ENCODE measurements at places on chromosomes 5 and 9.
A peak's percentile ranks its signal among the peaks of the same experiment; 100 is the strongest.

GRCh38 chr9:83401328-83401900 is 136.8 kb downstream of the FRMD3 start:
- DNase-seq, result no peak

GRCh38 chr9:109139851-109140250 is 20.1 kb upstream of the TMEM245 start:
- DNase-seq, result no peak

DNA sequence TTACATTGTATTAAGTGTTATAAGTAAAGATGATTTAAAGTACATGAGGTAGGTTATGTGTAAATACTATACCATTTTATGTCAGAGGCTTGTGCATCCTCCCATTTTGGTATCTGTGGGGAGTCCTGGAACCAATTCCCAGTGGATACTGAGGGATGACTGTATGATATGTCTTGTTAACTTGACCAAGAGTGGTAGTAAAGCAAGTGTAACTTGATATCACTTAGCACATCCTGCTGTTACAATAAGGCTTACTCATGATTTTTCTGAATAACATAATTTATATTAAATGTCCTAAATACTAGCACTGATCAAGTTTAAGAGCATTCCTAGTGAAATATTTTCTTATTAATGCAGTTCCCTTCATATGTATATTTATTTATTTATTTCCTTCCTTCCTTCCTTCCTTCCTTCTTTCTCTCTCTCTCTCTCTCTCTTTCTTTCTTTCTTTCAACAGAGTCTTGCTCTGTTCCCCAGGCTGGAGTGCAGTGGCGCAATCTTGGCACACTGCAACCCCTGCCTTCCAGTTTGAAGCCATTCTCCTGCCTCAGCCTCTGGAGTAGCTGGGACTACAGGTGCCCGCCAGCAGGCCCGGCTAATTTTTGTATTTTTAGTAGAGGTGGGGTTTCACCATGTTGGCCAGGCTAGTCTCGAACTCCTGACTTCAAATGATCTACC is 7.5 kb downstream of the NDFIP1 start:
- no peak for DNase-seq

GRCh38 chr9:133449760-133450159 is 10.0 kb upstream of the CACFD1 start:
- DNase-seq, result no peak

DNA sequence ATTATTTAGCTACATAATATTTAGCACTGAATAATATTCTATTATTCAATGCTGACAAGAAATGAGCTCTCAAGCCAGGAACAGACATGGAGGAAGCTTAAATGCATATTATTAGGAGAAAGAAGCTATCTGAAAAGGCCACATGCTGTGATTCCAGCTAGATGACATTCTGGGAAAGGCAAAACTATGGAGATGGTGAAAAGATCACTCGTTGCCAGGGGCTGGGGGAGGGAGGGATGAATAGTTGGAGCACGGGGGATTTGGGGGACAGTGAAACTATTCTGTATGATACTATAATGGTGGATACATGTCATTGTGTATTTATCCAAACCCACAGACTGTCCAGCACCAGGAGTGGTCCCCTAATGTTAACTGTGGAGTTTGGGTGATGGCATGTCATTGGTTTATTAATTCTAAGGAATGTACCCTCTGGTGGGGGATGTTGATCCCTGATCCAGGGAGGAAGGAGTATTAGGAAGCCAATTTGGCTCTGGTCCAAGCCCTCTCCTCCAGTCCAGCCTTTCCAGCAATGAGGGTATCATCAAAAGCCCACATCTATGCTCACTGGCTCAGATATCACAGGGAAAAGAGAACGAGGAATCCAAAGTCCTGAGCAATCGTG is 162.5 kb downstream of the COL23A1 start:
- no peak for DNase-seq

GRCh38 chr9:75088646-75089372 is 495 bp downstream of the OSTF1 start:
- DNase-seq, result peak; percentile 61
